ENCODE measurements at places on chromosomes 7 and 10.
A peak's percentile ranks its signal among the peaks of the same experiment; 100 is the strongest.

GRCh38 chr10:132145521-132146185 lies 41.1 kb upstream of the DPYSL4 start:
- no peak for DNase-seq

GRCh38 chr10:61376908-61377368 lies 76.2 kb downstream of the TMEM26 start:
- no peak for DNase-seq

GRCh38 chr7:6375348-6376101 lies 72.2 kb downstream of the DAGLB start:
- peak; percentile 45 for DNase-seq

- no peak for DNase-seq
Observed at GRCh38 chr10:72067463-72068125, 20.8 kb downstream of the SPOCK2 start.

DNA sequence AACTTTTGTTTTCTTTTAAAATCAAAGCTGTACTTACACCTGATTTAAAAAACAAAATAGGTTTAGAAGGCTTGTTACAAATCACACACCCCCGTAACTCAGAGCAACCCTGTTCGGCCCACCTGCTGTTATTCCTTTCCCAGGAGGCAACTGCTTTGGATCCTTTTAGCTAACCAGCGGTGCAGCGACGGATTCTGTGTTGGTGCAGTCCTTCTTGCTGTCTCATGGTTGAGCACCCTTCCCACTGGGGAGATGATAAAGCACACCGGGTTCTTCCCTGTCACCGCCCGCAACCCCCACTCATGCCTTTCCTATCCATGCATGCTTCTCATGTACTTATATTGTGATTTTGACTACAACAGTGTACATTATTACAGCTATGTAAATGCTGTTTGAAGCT lies 24.8 kb upstream of the MKI67 start:
- peak; percentile 38 for DNase-seq

Data from ELF-1 (cell line).